Body of pancreas (tissue), 4 donors: ENCODE measurements at places on chromosomes 3 and 15.

GRCh38 chr3:138369151-138369900, 20.9 kb downstream of the MRAS start:
- no peak for DNase-seq

GRCh38 chr3:128617270-128617556, 33.4 kb downstream of the RPN1 start:
- DNase-seq = no peak

DNA sequence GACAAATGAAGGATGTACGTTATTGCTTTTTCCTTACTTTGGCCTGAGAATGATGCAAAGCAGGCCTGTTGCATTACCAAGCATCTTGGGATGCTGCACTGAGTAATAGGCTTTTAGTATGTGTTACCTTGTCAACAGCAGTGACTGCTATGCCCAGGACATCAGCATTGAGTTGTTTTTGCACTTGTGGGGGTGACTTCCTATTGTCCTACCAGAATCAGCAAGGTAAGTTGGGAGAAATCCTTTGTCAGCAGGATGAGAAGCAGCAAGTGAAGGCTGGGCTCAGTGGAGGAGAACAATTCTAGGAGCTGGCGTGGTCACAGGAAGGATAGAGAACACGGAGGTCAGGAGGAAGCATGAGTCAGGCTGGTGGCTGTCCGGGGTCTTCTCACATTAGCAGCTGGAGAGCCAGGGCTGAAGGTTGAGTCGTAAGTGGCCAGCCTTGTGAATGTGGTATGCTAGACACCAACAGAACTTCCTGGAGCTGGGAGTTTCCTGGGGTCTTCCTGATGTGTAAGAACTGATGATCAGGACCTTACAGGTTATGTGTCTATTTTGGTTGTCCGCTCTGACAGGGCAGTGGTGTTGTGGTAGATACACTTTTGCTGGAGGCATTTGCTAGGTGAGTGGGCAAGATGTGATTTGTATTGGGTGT, 142.7 kb downstream of the FNDC3B start:
- no peak for DNase-seq

GRCh38 chr3:99943931-99944761, 126.5 kb downstream of the CMSS1 start:
- DNase-seq = no peak

DNA sequence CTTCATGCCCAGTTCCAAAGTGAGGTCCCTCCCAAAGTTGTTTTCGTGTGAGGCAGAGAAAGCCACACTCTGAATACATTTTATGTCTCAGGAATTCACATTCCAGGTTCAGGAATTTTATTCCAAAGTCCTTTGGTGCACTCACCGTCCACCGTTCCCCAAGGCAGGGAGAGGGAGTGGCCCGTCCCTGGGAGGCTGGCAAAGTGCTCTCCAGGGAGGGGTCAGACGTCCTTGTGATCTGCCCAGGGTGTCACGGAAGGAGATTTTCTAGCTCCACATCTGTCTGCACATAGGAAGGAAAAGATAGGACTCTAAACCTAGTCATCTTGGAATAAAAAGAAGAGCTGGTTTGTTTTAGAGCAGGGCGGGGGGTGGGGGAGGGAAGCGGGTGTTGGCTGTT, 47.9 kb downstream of the KLF13 start:
- no peak for DNase-seq

- no peak for DNase-seq
These were observed 26.9 kb upstream of the TPM1 start for GRCh38 chr15:63015618-63016017.

DNA sequence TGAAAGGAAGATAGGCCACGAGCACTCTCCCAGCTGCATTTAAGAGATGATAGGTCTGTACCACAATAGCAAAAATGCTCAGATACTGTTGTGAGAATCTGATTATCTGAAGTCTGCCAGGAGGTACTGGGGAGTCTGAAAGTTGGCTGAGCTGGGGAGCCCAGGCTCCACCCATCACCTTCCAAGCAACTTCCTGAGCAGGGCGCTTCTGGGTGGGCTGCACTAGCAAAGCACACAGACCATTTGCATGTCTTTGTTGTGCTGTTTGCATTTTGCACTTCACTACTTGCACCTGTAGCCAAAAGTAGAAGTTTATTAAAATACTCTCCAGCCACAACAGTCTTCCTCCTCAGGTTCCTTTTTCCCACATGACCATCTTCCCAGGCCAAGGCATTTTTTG, 133.2 kb downstream of the ALDH1A2 start:
- no peak for DNase-seq

DNA sequence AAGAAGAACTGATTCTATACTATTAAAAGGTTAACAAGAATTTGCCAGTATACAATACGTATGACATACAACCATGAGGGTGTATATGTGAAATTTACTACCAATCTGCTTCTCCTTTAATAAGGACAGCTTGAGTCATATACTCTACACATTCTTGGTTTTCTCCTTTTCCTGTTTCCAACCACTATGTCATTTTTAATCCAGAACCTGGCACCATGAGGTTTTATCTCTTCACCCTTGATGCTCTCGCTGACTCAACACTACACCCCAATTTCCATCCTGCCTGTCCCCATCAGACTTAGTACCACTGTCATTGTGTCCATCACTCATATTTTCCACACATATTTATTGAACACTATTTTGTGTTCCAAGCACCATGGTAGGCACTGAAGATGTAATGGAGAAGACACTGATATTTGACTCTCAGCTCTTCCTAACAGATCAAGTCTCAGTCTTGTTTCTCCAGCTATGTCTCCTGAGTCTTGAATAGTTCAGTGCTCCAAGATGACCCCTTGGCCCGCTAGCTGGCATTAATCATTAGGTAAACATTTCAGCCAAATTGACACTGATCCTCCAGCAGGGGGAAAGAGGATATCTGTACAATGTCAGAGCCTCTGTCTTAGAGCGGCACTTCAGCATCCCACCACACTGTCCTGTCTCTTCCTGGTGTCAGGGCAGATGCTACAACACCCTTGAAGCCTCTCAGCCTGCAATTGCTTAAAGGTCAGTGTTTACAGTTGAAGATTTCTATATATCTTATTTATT, 11.2 kb upstream of the COL8A1 start:
- DNase-seq = no peak

- no peak for DNase-seq
These were observed 18.8 kb downstream of the PLXND1 start for GRCh38 chr3:129587566-129588210.

DNA sequence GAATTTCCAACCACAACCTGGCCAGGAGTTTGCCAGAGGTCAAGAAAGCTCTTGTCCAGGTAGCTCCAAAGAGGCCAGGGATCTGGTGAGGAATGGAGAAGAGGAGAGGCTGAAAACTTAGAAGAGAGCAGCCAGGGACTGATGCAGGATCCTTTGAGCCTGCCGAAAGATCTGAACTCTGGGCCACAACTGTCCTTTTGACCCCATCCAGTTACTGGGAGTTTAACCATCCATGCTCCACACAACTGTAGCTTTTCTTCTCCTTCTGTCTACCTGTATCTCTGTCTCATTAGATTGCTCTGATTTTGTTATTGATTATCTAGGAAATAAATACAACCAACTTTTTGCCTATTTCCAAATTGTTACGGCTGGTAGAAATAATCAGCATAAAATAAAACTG, 36.7 kb downstream of the DAZL start:
- no peak for DNase-seq

DNA sequence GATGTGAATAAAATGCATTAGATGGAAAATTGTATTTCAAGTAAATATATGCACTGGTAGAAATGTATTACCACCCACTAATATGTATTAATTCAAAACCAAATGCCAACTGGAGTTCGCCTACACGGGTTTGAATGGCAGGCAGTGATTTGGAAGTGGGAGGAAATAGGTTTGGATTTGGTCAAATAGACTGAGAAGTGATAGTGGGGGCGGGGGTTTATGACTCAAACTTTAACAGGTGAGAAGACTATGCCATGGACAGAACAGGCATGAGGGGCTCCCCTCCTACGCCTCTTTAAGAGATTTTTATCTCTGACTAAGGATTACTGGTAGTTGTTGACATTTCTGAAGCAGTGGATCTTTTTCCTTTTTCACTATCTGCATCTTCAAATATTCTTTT, 677.8 kb downstream of the NTRK3 start:
- DNase-seq = no peak

DNA sequence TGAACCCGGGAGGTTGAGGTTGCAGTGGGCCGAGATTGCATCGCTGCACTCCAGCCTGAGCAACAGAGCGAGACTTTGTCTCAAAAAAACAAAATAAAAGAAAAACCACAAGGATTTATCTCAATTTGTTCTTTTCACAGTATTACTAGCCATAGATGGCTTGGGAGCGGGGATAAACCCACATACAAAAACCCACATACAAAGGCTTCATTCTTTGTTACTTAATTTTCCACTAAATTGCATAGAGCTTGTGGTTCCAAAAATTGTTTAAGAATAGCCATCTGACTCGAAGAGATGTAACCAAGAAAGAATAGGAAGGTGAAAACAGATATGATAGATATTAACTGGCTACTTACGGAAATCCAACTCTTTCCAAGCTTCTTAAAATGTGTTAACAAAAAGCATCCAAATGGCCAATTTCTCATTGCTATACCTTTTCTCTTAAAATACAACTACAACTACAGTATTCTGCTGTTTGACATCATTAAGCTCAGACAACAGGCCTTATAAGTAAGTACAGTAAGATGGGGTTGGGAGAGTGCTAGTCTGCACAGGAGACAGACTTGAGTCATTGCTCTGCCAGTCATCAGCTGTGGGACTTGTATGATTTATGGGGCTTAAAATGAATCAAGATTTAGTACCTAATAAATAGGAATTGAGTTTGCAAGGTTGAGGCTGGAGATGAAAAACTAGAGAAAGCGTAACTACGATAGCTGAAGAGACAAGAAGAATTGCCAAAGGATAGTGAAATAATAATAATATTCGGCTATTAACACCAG, 96.6 kb upstream of the PLXND1 start:
- no peak for DNase-seq

GRCh38 chr3:102230057-102230456, 204.8 kb upstream of the ZPLD1 start:
- DNase-seq = no peak

DNA sequence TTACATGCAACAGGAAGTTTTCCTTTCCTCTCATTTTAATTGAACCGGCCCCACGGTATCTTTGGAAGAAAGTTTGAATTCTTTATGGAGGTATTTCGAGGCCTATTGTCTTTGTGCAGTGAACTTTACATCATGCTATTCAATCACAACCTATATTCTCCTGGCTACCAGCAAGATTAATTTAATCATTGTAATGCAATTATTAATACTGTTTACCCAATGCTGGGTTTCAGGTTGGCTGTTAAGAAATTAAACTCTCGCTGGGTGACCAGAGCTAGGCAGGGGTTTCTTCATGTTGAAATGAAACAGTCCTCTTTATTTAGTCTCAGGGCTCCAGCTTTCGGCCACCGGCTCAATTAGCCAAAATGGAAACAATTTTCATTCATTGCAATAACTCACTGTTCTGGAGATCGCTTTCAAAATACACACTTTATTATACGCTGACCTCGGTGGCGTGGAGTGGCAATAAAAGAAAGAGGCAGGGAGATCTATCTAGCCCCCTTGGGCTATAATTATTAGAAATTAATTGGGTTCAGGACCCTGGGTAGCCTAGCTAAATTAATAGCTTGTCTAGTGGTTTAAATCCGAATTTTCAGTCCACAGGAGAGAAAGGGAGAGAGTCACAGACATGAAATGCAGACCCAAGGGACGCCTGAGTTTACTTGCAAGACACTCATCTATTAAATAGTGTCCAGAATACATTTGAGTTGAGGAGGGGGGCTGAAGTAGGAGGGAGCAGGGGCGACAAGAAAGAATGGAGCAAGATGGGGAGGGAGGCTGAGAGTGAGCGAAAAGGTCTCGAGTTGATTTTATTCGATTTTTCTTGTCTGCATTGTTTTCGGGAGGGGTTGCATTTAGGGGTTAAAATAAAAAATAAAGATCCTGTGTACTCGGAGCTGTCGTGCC, 3.9 kb upstream of the MECOM start:
- DNase-seq = no peak

DNA sequence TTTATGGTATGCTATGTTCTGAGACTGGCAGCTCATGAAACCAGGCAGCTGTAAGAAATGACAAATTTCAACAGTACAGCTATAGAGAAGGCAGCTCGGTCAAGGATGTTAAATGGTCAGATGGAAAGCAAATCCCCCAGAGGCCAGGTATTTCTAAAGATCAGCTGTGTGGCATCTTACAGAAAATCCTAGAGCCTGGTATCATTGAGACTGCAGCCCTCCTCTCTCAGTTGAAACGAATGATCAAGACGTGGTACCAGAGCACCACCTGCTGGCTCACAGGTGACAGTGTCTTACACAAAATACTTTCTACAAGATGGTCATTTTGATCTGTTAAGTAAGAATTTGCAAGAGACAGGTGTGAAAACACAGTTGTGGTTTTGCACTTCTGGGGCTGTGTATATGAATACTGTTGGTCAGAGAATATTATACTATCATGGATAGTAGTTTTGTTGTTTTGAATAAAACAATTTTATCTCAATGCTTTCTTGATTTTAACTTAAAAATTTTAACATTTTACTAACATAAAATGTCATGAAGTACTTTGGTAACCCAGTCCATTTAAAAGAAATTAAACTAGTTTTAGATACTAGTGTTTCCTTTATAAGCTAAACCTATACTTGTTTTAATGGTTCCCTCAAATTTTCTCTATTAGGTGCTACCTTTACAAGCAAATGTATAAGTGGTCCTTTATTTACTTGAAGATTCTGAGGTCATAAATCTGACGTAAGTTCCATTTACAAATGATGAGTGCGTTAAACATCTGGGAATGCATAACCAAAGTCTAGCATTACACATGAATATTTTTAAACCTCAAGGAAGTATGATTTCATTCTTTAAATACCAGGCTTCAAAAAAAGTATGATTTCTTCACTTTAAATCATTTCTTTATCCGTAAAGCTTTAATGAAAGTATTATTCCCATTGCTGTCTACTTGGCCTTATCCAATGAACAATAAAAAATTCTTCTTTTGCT, 121.8 kb downstream of the PDZRN3 start:
- DNase-seq = peak; percentile 82

GRCh38 chr3:115789481-115789880, 166.2 kb downstream of the GAP43 start:
- no peak for DNase-seq

DNA sequence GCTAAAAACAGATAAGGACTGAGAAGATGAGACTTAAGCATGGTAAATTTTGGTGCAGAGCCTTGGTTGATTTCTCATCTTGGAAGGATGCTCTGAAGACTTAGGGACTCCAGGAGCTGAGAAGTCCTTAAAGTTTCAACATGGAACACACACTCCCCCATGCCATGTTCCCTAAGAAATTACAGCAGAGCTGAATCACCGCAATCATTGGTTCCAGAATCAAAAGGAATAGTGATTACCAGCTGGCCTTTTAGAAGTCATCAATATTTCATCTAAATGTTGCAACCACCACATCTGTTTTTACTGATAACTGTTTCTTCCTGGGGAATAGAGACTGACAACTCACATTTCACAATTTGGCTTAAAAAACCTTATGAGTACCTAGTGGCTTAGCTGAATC, 229.3 kb downstream of the MINAR1 start:
- no peak for DNase-seq

- DNase-seq = no peak
These were observed 25.3 kb downstream of the ZNF592 start for GRCh38 chr15:84773716-84774115.
